Cardiac muscle cell (in vitro differentiated cells and primary cell): ENCODE measurements at places on chromosomes 3 and 15. TPM values are rescaled to one million over a fixed set of nuclear protein-coding genes. Genes with fewer than 3 reads are reported as not detected.

DNA sequence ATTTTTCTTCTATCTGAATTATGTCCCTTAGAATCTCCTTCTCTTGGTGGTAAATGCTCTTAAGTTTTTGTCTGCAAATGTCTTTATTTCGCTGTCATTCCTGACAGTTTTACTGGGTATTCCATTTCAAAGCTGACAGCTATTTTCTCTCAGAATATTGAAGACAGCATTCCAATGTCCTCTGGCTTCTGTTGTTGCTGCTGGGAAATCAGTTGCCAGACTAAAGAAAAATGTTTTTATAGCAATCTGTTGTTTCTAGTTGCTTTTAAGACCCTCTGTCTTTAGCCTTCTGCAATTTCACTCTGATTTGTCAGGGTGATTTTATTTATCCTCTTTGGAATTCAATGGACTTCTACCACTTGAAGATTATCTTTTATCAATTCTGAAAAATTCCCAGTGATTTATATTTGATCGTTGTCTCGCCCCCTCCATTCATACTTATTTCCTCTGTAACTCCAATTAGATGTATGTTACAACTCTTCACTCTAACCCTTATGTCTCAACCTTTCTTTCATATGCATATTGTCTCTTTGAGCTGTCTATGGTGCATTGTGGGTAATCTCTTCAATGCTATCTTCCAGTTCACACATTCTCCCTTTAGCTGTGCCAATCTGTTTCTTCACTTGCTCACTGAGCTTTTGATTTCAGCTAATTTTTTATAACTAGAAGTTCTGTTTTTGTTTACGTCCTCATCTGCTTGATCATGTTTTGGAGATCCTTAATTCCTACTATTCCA lies 23.5 kb downstream of the UBXN7 start:
- H3K4me1 ChIP-seq, result no peaks in the 10 kb centered on the region
- no peaks in the 10 kb centered on the region for H3K27me3 ChIP-seq
- H3K27ac ChIP-seq, result no peak overlapping the region

- H3K27ac ChIP-seq, result no peak overlapping the region
- no peak overlapping the region for H3K4me3 ChIP-seq
- H3K4me1 ChIP-seq, result no peaks in the 10 kb centered on the region
- no peak for DNase-seq
Measured at GRCh38 chr15:87901926-87902690, 354.4 kb downstream of the NTRK3 start.

DNA sequence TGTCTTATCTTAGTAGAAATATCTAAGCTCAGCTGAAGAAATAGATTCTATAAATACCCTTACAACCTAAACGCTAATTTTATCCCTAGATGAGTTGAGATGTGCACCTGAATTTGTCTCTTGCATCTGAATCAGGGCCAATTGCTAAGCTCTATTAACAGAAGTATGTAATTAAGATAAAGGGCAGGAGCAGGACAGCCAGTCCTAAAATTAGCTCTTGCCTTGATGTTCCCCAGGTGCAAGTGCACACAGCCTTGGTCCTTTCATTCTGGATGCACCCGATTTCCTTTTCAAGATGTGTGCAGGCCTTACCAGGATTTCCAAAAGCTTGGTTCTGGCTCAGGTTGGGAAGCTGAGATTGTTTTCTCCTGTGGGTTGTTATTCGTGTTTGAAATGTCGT lies 52.4 kb downstream of the MAGI1 start:
- peak overlapping the region; percentile 59 for H3K27ac ChIP-seq
- no peaks in the 10 kb centered on the region for H3K27me3 ChIP-seq
- no peak overlapping the region for H3K4me3 ChIP-seq
- no peak for DNase-seq
- no peaks in the 10 kb centered on the region for H3K36me3 ChIP-seq
- peaks cover 41% of the 10 kb centered on the region for H3K4me1 ChIP-seq

- H3K4me3 ChIP-seq, result no peak overlapping the region
- H3K36me3 ChIP-seq, result no peaks in the 10 kb centered on the region
- peak; percentile 75 for DNase-seq
- H3K4me1 ChIP-seq, result no peaks in the 10 kb centered on the region
- no peaks in the 10 kb centered on the region for H3K27me3 ChIP-seq
Measured at GRCh38 chr15:81492331-81492968, 118.4 kb upstream of the TMC3 start.

DNA sequence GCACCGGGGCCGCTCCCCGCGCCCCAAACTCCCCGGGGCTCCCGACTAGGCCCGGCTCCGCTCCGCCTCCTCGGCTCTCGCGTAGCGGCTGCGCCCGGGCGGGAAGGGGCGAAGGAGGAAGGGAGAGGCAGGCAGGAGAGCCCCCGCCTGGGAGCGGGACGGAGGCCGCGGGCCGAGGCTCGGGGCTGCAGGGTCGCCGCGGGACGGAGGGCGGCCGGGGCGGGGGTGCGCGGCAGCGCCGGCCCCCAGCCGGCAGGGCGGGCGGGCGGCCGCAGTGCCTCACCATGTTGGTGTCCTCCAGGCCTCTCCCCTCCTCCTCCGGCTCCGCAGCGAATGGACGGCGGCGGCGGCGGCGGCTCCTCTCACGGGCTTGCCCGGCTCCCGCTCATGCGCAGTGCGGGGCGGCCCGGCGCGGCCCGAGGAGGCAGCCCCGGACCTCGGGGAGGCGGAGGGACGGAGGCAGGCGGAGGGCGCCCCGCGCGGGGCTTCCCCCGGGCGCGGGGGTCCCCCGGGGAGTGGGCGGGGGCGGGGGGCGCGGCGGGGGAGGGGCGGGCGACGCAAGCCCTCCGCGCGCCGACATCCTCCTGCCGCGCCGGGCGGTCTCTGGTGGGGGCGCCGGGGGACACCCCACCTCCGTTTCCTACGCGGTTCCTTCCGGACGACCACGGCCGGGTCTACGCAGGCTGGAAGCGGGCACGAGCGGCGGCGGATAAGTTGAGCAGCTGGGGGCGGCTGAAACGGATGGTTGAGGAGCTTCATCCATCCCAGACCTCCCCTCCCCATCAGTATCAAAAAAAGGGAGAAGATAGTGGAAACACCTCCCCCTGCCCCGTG lies at the start of gene DCUN1D1:
DCUN1D1 (minus strand) TSS at position 335 of the 834 bp plus-strand sequence; CDS start at position 286, 49 bp downstream.
- H3K36me3 ChIP-seq, result no peaks in the 10 kb centered on the region
- H3K4me3 ChIP-seq, result peak within 1 kb of the TSS; percentile 100
- H3K4me1 ChIP-seq, result peaks cover 12% of the 10 kb centered on the region
- no peaks in the 10 kb centered on the region for H3K27me3 ChIP-seq
- peak; percentile 91 for DNase-seq

Gene ARNT2
- 3.6 and 4.4 TPM in 2 replicates for total RNA-seq

Gene LRRC2
- total RNA-seq, result 0.56 and 0.77 TPM in 2 replicates

Gene STRIT1
- total RNA-seq, result not detected in 2 replicates

Gene C3orf33
- 4.5 and 5.5 TPM in 2 replicates for total RNA-seq
